ENCODE measurements at places on chromosomes 2 and 18.

DNA sequence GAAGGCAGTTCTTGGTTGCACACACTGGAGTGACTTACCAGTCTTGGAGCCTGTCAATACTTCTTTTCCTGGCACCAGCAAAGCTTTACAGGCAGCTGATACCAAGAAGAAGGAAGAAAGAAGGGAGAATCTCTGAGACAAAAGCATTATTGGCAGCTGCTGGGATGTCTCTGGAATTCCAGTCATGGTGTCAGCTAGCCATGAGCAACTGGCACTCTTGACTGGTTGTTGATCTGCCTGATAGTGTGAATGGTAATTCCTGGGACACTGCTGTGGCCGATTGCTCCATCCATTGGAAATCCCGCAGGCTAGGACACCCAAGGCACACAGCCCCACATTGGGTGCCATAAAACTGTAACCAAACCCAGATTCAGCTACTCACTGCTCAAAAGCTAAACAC lies 17.8 kb upstream of the SPAG16 start:
- DNase-seq, result no peak

DNA sequence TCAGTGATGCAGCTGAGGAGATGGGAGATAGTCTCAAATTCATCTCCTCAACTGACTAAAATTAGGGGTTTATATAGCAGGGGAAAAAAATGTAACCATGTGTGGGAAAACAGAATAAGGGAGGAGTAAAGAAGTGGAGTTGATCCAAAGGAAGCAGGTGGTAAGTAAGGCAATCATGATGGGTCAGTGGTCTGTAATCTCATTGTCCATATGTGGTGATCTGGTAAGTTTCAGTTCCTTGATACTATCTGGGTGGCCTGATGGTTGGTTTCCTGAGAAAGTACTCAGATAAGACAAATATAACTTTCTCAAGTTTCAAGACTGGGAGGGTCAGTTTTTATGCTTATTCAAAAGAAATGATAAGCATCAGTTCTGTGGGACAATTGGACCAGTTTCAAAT lies 312.3 kb upstream of the KCNJ3 start:
- no peak for DNase-seq

DNA sequence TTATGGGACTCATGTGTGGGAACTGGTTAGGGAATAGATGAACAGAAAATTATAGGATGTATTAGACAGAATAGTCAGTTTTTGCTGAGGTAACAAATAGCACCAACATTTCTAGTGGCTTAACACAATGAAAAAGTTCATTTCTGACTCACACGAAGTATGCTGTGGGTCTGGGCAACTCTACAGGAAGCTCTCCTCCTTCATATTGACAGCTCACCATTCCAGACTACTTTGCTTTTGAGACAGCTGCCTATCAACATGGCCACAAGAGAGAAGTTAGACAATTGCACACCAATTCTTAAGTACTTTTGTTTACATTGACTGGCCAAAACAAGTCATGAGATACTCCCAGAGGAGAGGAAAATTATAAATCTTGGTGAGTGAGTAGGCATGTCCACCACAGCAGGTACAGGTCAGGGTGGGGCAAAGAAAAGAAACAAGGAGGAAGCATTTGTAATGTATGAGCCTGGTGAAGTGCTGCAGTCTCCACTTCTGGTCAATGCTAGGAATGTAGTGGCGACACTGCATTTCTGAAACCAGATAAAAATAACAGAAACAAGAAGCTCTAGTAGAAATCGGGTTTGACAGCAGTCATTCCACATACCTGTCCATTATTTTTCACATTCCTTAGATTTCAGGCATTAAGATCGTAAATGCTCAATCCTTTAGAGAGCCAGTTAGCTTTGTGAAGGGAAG lies 141.6 kb downstream of the ICOS start:
- DNase-seq, result no peak

GRCh38 chr2:77434880-77435279 lies 87.3 kb downstream of the LRRTM4 start:
- DNase-seq, result no peak

- DNase-seq, result no peak
Measured at GRCh38 chr2:119071476-119071875, 87.1 kb downstream of the C1QL2 start.

GRCh38 chr2:217928324-217929181 lies 74.2 kb downstream of the TNS1 start:
- DNase-seq, result no peak

GRCh38 chr18:28158083-28158581 lies 18.8 kb downstream of the CDH2 start:
- DNase-seq, result no peak

- no peak for DNase-seq
Measured at GRCh38 chr18:24126155-24126961, 12.5 kb upstream of the CABYR start.

GRCh38 chr18:49590608-49591007 lies 28.8 kb downstream of the LIPG start:
- no peak for DNase-seq

GRCh38 chr2:74199275-74199701 lies 873 bp downstream of the MTHFD2 start:
- no peak for DNase-seq

DNA sequence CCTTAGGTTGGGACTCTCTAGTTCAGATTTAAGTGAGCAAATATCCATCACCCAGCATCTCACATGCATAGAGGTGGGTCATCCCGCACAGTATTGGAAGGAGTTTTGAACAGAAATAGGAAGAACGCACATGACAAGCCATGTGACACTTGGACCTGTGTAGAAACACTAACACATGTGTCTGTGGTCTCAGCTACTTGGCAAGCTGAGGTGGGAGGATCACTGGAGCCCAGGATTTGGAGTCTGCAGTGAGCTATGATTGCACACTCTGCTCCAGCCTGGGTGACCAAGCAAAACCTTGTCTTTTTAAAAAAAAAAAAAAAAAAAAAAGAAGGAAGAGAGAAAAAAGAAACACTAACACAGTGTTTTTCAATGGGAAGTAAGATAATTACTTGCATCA lies 5.4 kb upstream of the MTCL1 start:
- no peak for DNase-seq

- no peak for DNase-seq
Measured at GRCh38 chr2:128275498-128276045, 43.1 kb downstream of the HS6ST1 start.

DNA sequence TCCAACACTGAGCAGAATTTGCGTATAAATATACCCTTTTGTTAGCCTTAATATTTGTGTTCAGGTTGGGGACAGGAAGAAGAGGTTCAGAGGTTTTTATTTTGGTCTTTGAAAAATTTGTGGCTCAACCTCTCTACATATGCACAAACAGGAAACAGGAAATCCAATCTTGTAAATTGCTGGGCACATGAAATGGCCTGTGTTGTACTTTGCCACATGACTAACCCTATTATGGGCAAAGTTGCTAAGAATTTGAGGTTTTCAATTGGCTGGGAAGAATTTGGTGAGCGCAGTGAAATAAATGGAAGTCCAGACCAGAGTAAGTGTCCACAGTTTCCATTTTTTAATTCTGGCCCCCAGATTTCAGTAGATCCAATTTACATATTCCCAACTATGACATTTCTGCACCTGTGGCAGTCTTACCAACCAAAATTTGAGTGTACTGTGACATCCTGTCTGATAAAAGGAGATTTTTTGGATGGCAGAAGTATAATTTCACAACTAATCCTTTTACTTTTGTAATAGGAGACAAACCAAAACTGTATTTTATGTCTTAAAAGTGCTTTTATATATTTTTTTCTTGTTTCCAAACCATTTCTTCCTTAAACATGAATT lies 63.6 kb downstream of the COX7A2L start:
- no peak for DNase-seq

DNA sequence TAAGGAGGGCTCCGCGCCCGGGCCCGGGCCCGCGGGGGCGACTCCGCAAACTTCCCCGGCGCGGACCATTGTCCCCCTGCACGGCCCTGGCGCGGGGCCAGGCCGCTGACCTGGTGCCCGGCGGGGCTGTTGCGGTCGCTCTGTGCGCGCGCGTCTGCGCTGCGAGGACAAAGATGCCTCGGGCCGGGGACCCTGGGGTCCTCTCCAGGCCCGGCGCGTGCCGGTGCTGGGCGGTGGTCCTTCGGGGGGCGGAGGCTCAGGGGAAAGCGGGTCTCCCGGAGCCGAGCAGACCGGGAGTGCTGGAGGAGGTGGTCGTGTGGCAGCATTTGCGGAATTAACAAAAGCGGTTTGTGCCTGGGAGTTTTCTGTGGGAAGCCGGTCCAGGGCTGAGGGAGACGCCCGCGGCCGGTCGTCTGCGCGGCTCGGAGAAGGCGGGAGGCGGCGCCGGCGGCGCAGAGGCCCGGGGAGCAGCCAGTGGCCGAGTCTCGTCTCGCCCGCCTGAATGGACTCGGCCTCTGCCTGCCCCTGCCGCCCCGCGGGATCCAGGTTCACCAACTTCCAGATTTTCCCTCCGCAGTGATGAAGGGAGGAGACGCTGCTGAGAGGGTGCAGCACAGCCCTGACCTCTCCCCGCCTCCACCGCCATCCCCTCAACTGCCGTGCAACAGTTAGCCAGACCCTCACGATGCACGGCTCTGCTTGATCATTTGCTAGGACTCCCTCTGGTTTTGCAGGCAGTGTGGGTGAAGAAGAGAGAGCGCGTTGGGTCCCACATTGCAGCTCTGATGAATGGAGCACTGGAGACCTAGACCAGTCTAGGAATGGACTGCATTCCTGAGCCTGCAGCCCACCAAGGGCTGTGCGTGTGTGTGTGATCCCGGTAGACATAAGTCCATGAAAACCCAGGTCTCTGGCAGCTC lies 705 bp downstream of the EFR3B start:
- no peak for DNase-seq

DNA sequence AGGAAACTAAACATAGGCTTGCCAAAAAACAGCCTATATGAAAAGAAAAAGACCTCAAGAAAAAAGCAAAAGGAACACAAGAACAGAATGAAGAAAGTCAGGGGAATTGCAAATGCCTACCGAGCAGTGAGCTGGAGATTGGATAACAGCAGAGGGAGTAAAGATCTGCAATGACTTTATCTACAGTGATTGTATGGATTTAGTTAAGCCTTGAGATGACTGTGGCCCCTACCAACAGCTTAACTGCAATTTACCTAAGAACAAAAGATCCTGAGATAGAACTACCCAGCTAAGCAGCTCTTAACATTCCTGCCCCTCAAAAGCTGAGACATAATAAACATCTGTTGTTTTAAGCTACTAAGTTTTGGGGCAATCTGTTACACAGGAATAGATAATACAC lies 20.5 kb downstream of the LNPK start:
- DNase-seq, result no peak

DNA sequence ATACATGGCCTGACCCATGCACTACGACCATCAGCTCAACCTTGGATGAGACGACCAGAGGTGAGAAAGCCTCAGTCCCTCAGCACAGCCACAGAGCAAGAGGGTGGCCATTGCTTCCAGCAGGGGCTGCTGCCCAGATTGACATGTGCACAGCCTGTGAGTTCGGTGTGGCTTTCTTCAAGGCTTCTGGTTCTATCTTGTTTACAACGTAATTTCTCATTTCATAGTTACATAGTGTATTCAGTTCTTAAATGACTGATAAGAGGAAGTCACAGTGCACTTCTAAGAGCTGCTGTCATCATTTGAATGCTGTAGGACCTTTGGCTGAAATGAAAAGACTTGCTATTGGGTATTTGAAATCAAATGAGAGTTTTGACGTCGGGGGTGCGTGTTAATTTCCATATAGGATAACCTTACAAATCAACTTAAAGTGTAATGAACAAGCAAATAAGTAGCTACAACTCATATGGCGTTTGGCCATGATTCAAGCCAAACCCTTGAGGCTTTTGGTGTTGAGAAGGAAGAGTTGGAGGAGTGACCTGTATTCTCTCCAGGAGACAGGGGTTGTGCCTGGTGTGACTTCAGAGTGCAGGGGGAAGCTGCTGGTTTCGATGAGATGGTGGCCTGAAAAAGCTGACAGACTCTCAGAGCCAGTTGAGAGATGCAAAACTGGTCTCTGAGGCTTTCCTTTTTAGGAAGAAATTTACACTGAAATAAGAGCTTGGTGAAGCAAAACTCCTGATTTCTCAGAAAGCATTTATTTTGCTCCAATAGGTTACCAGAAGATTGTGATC lies 51.0 kb downstream of the TSHZ1 start:
- no peak for DNase-seq

GRCh38 chr2:140641163-140641562 lies 1489.7 kb downstream of the LRP1B start:
- DNase-seq, result no peak

DNA sequence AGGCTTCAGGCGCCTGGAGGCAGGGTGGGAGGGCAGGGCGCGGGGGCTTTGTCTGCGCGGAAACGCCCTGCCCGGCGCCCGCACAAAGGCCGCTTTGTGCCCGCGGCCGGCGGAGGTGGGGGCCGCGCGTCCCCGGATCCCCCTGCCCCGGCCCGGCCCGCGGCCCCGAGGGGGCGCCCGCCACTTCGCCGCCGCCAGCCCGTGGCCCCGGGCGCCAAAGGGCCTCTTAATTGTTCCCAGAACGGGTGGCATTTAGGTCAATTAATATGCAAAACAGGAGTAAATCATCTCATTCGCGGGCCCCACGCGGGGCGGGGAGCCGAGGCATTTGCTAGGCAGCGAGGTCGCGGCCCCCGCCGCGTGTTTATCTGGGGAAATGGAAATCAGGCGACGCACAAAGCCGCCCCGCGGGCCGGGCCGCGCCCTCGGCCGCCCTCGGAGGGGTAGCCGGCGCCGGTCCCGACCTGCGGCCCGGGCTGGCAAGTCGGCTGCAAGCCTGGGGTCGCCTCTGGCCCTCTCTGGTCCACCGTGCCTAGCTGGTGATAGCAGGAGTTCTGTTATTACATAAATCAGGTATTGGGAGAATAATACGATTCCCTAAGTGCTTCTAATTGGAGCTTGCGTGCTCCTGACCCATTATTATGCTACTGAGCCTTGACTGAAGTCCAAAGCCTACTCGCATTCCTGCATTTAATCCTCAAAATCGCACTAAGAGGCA lies 148.2 kb upstream of the GLI2 start:
- DNase-seq, result peak; percentile 28

DNA sequence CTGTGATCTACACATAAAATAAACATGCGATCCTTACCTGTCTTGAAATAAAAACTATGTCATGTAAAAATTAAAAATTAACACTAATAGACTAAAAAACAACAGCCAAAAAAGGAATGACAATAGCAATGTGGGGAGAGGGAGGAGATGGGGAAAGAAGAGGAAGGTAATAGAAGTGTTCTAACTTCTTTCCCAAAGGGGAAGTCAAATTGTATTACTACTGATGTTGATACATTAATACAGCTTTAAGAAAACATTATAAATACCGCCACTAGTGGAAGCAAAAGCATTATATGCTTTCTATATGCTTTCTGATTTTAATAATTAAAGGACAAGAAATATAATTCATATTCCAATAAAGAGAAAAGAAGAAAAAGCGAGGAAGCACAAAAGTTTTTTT lies 22.2 kb downstream of the ZNF516 start:
- DNase-seq, result no peak

DNA sequence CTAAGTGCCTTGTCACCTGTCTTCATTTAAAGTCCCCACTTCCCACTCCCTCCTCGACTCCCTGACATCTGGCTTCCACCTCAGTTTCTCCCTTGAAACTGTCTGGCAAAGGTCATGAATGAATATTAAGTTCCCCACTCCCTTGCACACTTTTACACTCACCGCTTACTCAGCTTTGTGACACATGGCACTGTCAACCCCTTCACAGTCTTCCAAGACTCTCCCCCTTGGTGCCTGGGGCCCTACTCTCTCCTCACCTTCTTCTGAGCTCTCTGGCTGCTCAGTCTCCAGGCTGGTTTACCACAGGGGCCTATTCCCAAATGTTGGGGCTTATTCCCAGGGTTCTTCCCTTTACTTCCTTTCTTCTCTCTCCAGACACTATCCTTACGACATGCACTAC lies 17.9 kb upstream of the PTPN4 start:
- no peak for DNase-seq

Measured in nucleus accumbens (tissue), 56 donors.